ENCODE measurements at places on chromosomes 5 and 9. TPM values are rescaled to one million over a fixed set of nuclear protein-coding genes. Genes with fewer than 3 reads are reported as not detected.

- DNase-seq, result no peak
These were observed 553.3 kb upstream of the SGCD start for GRCh38 chr5:155773680-155774079.

- DNase-seq, result peak; percentile 44
These were observed 10.7 kb downstream of the PCDHAC2 start for GRCh38 chr5:140977003-140977402.

DNA sequence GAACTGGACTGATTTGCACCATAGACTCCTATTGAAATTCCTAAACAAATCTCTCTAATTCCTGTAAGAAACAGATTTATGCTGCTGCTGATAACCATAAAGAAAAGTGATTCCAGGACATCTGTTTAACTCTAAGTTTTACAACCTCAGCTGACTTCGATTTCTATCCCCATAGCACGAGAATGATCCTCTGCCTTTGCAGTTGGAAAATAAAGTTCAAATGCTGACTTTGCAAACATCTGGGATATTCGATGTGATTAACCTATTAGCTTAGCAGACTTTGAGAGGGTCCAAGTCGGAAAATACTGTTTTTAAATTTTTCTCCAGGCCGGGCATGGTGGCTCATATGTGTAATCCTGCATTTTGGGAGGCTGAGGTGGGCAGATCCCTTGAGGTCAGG is 247.3 kb downstream of the PSAT1 start:
- no peak for DNase-seq

- no peak for DNase-seq
These were observed 55.5 kb downstream of the HABP4 start for GRCh38 chr9:96505316-96505991.

The PIP5KL1 gene
- total RNA-seq, result 6.7 TPM

DNA sequence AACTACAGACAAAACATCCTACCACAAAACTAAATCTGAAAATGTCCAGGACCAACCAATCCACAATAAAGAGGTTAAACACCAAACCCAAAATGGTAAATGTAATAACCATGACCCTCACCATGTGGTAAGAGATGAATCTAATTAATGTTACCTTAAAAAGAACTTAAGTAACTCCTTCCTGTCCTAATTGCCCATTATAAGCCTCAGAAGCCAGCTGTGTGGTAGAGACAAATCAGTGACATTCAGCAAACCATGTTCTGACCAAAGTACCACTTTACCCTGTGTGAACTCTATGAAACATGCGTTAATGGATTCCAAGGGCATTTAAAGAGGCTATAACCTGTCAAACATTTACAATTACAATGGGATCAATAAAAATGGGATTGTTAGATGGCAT is 25.0 kb downstream of the LPAR1 start:
- DNase-seq, result no peak

DNA sequence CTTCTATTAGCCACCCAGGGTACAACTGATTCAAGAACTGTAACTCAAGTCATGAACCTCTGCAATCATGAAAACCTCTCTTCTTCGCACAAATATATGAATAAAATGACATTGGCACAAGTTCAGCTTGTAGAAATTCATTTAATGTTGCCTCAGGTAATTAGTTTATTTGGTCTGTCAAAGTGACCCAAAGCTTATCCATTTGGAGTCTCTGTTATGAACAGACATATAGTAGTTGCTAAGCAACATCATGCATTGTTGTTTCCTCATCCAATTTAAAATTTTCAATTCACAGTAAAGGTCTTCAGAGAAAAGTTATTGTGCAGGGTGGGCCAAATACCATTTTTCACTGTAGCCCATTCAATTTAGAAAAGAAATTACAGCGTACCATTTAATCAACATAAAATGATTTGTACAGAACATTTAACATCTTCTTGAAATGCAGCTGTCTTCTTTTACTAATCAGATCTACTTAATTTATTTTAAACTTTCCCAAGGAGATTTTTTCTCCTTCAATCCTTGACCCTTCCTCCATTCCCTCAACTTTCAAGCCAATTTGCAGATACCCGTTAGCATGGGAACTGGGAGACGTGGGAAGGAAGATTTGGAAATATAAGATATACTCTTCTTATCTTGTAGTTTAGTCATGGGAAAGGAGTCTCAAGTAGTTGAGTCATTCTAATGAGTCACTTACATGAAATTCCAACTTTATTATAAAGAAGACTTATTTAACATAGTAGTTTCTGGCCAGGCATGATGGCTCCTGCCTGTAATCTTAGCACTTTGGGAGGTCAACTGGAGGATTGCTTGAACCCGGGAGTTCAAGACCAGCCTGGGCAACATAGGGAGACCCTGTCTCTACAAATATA is 231.3 kb downstream of the ATPSCKMT start:
- peak; percentile 70 for DNase-seq

- DNase-seq, result no peak
These were observed 205.0 kb upstream of the ACTBL2 start for GRCh38 chr5:57687596-57687995.

GRCh38 chr9:137000177-137000930 is 4.0 kb upstream of the CLIC3 start:
- peak; percentile 52 for DNase-seq

- no peak for DNase-seq
These were observed 212.3 kb downstream of the PALM2AKAP2 start for GRCh38 chr9:109992293-109992692.

The C5 gene
- 1.6 TPM for total RNA-seq

The RUFY1 gene
- total RNA-seq, result 51.5 TPM

DNA sequence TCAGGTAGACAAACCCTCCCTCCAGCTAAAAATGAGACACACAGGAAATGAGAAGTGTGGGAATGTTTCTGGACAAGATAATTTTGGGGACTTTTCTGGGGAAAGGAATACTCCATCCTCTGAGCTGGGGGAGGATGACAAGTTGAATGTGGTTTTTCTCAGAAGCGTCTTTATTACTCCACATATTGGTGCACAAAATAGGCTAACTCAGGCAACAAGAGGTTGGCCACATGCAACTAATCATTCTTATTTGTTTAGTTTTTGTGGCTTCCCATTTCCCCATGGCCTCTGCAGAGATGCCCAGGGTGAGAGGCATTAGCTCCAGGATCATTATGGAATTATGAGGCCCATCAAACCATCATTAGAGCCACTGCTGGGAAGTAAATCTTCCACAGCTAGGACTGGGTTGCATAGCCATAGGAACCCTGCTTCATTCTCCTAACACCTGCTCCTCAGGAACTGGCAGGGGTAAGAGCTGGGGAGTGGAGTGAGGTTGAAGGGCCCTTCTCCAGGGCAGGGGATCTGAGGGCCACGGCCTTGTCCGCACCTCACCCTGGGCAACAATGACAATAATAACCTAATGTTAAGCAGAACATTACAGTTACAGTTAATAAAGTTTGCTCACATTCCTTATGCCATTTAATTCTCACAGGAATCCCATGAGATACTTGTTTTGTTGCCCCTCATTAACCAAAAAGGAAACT is 9.3 kb upstream of the SIL1 start:
- no peak for DNase-seq

GRCh38 chr9:97176206-97176605 is 131.3 kb upstream of the CCDC180 start:
- no peak for DNase-seq

DNA sequence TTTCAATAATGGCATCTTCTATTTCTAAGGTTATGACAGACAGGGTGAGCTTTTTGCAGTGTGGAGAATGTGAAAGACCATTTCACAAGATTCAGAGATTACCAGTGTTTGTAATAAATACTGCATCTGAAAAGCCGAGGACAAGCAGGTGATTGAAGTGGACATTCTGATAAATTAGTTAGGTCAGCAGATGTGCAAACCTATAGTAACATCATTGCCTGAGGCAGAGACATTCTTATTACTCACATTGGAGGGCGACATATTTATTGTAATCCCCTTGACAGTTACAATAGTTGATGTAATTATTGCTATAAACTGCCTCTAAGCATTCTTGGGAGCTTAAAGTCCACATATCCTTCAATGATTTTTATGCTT is 3.3 kb downstream of the RASGRF2 start:
- DNase-seq, result no peak

GRCh38 chr5:172101547-172102217 is 86.3 kb downstream of the STK10 start:
- no peak for DNase-seq

- DNase-seq, result no peak
These were observed 12.0 kb upstream of the PCSK5 start for GRCh38 chr9:75878488-75878860.

The TTC39B gene
- total RNA-seq, result 26.0 TPM

The UGT3A1 gene
- not detected for total RNA-seq

DNA sequence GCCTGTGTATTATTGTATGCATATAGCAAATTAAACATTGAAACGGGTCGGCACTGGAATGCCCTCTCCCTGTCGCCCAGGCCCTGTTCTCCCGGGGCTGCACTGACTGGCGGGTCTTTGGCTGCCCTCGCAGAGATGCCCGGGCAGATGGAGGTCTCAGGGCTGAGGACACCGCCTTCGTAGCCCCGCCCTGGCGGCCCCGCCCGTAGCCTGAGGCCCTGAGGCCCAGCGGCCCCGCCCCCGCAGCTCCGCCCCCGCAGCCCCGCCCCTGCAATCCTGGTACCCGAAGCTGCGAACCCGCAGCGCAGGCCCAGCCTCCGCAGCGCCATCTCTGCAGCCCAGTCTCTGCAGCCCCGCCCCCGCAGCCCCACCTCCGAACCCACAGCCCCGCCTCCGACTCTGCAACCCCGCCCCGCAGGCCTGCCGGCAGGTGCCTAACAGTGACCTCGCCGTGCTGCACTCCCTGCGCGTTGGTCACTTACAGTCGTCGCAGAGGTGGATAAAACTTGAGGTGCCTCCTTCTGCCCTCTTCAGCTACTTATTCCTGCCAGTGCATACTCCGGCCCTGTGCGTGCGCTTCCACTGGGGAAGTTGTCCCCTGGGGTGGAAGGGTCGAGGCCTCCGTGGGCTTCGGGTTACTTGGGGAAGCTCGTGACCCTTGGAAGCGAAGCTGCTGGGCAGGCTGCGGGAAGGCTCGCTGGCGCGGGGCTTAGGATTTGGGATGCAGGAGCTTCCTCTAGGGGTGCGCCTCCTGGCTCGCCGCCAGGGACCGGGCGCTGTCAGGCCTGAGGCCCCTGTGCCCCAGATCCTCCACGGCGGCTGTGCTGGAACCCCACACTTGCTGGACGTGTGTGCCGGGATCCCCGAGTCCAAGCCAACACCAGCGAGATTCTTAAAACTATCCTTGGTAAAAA is 72.3 kb downstream of the ICE1 start:
- DNase-seq, result peak; percentile 17

Data from mammary epithelial cell (primary cell).